ENCODE measurements at places on chromosomes 5 and 9.

GRCh38 chr9:105290418-105290817 lies 46.0 kb downstream of the SLC44A1 start:
- no peak for DNase-seq

- DNase-seq = no peak
Observed at GRCh38 chr9:105835721-105836120, 141.4 kb downstream of the TMEM38B start.

DNA sequence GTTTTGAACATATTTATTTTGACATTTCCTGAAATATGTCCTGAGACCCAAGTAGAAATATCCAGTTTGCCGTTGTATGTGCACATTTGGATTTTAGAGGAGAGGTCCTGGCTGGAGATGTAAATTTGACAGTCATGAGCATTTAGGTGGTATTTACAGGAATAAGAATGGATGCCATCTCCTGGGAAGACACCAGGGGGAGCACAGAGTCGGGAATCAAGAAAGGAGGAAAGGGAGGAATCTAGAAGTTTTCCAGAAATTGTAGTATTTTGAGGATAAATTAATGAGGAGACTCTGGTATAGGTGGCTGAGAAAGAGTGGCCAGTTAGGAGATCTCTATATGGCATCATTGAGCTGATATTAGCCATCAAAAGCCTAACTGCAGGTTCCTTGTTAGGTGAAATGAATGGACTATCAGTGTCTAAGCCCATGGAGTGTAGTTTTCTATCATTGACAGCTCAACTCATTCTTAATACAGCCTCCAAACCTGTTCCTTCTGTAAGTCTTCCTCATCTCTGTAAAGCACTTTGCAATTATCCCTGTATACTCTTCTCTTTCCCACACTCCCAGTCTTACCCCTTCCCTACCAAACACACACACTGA lies 7.2 kb downstream of the GAPT start:
- no peak for DNase-seq

DNA sequence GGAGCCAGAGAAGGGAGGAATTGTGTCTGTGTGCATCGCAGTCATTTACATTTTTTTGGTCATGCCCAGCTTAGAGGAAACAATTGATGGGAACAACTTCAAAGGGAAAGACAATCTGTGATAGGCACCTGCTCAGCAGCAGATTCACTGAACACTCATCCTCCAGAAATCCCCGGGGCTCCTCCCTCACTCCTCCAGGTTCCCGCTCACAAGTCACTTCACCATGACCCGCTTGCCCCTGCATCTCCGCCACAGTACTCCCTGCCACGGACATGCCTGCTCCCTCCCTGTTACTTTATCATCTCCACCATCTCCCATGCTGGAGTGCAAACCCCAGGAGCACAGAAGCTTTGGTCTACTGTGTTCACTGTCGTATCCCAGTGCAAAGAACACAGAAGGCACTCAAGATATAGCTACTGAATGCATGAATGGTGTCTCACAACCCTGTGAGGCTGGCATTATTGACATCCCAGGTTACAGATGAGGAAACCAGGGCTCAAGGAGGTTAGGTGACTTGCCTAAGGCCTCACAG lies 16.2 kb downstream of the LHX6 start:
- DNase-seq = no peak

GRCh38 chr5:150710165-150710564 lies 9.3 kb upstream of the RBM22 start:
- no peak for DNase-seq

- DNase-seq = no peak
Observed at GRCh38 chr9:105646879-105647594, 15.2 kb upstream of the TAL2 start.

DNA sequence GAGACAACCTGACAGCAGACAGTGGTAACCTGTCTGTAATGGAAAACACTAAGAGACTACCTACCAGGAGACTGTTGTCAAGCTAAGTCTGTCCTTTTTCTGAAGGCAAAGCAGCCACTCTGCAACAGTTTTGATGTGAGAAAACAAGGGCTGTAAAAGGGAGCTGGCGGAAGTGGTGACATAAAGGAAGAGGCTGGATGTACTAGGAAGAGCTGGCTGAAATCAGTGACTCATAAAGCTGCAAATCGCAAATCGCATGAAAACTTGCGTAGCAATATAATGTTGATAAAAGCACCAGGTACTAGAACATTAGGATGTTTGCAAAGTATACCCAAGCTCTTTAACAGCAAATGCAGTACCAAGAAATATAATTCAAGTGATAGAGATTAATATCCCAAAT lies 1.4 kb downstream of the NSUN2 start:
- DNase-seq = no peak

DNA sequence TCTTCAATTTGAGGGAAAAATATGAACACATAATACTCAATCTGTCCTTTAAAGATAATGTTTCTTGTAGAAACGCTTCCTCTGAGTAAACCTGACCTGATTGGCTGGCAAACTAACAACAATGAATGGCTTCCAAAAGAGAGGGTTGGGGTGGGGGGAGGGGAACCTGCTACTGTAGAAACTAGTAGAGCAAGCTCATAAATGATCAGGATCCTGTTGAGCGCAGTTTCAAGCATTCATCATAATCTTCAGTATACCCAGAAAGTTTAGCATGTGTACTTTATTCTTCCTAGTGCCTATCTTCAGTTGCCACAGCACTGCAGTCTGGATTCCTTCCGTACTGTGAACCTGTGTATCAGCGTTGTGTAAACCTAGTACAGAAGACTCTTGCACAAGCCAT lies 63.0 kb upstream of the FCHO2 start:
- no peak for DNase-seq

GRCh38 chr5:178293400-178293799 lies 60.8 kb upstream of the PHYKPL start:
- no peak for DNase-seq

- no peak for DNase-seq
Observed at GRCh38 chr5:167769846-167770413, 521.5 kb upstream of the WWC1 start.

DNA sequence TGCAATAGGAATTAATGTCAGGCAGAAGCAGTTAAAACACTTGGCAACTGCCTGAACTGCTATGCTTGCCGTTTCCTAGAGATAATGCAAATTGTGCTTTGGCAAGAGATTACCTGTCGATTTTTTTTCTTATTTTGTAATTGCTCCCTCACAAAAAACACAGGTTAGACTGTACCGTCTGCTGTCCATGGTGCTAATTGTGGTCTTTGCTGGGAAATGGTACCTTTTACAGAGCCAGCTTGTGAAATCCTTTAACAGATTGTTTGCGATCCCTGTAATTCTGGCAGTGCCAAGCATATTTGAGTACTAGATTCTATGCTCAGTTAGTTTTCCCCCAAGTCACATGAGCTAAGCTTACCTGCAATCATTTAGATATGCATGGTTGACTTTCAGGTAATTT lies 2125.8 kb upstream of the WWC1 start:
- DNase-seq = no peak

- DNase-seq = no peak
Observed at GRCh38 chr9:104286799-104287198, 192.7 kb downstream of the SMC2 start.

DNA sequence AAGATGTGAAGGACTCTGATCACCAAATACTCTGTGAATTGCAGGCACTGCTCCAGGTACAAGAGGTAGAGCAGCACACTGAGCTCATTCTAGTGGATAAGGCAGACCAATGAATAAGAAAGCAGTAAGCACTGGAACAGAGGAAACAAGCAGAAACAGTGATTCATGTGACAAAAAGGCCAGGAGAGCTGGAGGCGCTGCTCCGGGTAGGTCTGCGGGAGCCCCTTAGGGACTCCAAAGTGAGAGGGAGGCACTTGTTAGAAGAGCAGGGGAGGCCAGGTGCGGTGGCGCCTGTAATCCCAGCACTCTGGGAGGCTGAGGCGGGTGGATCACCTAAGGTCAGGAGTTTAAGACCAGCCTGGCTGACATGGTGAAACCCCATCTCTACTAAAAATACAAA lies 231.6 kb upstream of the NFIL3 start:
- no peak for DNase-seq

DNA sequence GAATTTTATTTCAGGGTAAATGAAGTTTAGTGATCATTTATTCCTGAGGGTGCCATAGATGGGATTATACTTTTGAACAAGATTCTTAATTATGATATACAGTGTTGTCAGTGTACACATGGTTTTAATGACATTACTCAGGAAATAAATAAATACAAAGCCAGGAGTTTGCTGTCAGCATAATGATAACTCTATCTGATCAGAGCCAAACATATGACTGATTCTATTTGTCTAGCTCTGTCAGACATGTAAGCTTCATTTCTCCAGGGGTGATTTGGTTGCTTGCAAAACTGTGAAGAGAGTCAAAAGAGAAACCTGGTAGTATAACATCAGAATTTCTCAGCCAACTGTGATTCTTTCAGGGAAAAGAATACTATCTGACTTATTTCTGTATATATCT lies 1425.8 kb upstream of the C9orf72 start:
- no peak for DNase-seq

DNA sequence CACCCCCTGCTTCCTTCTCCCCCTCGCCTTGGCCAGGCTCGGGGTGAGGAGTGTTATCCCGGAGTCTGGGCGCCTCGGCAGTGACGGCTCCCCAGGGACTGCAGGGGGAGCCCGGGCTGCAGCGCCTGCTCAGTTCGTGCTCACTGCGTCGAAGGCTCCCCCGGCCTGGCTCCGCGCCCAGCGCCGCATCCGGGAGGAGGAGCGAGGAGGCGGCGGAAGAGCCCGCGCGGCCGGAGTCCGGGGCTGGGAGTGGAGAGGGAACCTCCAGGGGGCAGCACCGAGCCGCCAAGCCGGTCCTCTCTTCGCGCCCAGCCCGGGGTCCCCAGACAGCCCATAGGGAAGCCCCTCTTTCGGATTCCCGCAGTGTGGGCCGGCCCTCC lies 1.3 kb upstream of the EGR1 start:
- DNase-seq = peak; percentile 92

GRCh38 chr5:56321236-56321881 lies 88.2 kb upstream of the ANKRD55 start:
- DNase-seq = no peak

- DNase-seq = no peak
Observed at GRCh38 chr9:97602430-97602829, 30.7 kb downstream of the TSTD2 start.

DNA sequence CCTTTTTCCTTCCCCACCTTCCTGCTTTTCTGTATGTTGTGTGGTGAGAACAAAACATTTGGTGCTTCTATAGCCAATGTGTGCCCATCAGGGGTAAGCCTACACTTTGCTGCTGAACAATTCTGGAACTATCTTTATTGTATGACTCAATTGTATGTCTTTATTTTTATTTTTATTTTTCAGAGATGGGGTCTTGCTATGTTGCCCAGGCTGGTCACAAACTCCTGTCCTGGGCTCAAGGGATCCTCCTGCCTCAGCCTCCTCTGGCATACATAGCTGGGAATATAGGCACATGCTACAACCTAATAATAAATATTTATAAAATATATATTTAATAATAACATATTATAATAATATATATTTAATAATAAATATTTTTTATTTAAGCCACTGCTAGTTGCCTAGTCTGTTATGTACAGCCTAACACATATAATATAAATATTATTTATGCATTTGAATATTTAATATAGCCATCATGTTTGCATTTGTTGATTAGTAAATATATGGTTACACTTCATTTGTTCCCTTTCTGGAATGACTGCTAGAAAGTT lies 11.8 kb upstream of the DMXL1 start:
- DNase-seq = no peak

DNA sequence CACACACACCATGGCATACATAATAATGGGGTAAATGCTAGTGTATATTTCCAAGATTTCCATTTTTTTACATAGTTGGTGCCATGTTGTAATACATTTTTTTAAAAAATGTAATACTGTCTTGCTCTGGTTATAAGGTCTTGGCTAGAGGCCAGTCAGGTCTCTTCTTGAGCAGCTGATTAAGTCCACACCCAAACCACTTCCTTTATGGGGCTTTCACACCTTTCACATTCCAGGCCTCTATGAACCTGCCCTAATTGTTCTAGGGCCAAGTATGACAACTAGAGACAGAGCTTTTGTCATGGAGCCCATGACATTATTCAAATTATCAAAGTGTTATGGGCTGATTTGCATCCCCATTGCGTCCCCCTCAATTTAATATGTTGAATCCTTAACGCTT lies 495.6 kb upstream of the CTNND2 start:
- no peak for DNase-seq

- DNase-seq = no peak
Observed at GRCh38 chr5:53472279-53472678, 8.2 kb upstream of the FST start.

- DNase-seq = no peak
Observed at GRCh38 chr5:61440086-61440485, 108.0 kb downstream of the ZSWIM6 start.

DNA sequence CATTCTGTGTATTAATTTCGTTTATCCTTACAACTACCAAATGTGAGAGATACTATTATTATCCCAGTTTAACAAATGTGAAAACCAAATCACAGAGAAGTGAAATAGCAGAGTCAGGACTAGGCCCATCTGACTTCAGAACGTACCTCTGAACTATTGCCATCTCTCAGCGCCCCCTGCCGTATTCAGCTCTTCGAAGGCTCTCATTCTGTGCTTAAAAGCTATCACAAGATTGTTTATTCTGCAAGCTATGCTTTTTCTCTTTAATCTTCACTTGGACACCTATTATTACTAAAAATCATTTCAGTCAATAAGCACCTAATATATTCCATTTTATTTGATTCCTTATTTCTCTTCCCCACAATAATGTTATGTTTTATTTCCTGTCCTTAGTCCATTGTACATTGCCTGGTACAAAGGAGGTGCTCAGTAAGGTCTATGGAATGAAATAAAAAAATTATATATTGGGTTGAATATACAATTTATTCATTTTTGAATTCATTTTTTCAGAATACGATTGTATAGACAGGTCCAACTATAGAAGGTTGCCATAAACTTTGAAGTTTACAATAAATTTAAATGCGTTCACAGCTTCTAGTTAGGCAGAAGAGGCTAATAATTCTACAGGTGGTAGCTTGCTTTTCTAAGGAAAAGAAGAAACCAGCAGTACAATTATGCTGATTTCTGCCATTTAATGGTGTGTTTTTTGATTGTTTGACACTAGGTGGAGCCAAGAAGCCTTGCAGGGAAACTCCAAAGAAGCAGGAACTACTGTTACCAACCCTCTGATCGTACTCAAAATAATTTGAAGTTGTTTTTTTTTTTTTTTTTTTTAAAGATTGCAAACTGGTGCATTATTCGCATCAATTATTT lies 202.2 kb upstream of the DMRTA1 start:
- no peak for DNase-seq

DNA sequence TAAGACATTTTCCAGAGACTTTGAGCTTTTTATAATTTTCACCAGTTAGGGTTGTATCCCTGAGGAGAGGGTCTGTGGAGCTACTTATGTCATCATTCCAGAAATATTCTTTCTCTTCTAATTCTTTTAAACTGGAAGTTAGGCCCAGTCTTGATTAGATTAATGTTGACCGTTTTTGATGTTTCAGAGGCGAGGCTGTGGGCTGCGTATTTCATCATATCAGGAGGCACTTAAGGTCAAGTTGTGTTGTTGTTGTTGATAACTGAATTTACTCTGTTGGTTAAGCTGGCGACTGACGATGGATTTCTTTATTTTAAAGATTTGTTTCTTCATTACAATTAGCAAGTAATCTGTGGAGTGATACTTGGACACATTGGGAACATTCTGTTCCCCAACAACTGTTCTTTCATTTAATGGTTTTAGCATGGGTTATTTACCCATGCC lies 20.1 kb downstream of the IPO11 start:
- DNase-seq = no peak
